LHCN-M2 (cell line): ENCODE measurements at places on chromosomes 1 and 21. TPM values are rescaled to one million over a fixed set of nuclear protein-coding genes. Genes with fewer than 3 reads are reported as not detected.

GRCh38 chr1:83860490-83861221, 138.3 kb downstream of the TTLL7 start:
- DNase-seq, result peak; percentile 8

DNA sequence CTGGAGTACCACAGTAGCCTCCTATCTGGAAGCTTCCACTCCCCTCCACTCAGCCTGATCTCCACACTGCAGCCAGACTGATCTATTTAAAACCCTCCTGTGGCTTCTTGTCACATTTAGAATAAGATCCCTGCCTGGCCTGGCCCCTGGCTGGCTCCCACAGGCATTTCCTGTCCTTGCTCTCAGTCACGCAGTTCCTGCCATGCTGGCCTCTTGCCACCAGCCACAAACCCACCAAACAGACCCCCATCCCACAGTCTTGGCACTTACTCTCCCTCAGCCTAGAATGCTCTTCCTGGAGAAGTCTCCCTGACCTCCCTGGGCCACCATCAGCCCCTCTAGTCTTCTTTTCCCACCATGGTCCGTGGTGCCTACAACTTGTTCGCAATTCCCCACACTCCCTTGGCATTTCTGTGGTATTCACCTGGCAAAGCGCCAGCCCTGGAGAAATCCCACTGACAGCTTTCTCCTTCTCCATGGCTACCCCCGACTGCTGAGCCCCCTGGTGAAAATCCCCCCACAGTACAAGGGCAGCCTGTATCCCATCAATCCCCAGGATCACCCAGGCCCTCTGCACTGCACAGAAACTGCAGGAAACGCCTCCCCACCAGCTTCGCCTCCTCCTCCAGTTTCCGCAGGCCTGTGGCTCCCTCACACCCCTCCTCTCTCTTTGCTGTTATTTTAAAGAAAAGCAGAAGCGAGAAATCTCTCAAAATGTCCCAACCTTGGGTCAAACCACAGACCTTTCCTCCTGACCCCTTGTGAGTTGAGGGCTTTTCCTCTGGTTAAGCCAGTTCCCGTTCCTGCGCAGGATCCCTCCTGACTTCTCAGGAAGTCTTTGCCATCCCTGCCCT, 94.5 kb downstream of the SYT2 start:
- peak; percentile 60 for DNase-seq

- DNase-seq, result no peak
Observed at GRCh38 chr1:189868021-189868420, 609.6 kb downstream of the BRINP3 start.

Gene FCRL2
- total RNA-seq, result not detected in 2 replicates

- no peak for DNase-seq
Observed at GRCh38 chr1:25609921-25610320, 6.7 kb upstream of the MAN1C1 start.

DNA sequence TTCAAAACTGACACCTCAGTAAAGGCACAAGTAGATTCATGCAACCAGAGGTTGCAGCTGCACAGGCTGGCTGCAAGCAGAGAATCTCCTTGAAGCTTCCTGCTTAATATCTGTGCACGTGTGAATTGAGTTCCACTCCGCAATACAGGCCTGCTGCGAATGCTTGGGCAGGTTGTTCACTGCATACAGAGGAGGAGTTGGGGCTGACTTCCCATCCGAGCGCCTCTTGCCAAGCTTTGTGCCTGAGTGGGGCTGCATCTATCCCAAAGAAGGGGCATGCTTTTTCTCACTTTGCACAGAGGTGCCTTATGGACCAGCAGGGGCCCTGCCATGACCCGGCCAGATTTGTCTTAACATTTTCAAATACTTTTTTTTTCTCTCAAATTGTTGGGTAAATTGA, 17.9 kb upstream of the PADI1 start:
- no peak for DNase-seq

- peak; percentile 3 for DNase-seq
Observed at GRCh38 chr21:14120091-14120734, 90.5 kb downstream of the LIPI start.

Gene DCDC2B
- not detected in 2 replicates for total RNA-seq

Gene FALEC
- total RNA-seq, result not detected in 2 replicates

Gene UBL4B
- not detected in 2 replicates for total RNA-seq

DNA sequence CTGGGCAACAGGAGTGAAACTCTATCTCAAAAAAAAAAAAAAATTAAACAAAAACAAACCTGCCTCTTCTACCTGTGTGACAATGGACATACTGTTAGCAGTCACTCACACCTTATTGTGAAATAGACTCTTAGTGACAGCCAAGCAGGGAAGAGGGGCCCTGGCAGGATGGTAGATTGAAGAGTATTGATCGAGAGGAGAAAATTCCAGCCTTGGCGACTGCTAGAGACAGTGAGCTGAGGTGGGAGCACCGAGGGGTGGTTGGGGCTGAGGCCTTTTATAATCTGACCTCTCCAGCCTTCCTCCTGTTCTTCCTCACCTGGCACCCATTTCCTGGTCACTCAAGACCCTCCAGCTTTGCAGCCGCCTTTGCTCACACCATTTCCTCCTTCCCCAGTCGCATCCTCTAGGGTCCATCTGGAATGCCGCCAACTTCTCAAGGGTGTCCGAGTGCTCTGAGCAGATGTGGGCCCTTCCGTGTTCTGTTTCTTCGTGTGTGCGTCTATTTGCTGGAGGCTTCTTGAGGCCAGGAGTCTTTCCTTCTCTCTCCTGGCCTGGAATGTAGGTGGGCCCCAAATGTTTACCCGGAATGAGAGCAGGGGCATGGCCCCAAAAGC, 196.9 kb upstream of the TMEM51 start:
- no peak for DNase-seq

- DNase-seq, result no peak
Observed at GRCh38 chr1:155933591-155934096, 569 bp downstream of the KHDC4 start.

Gene UBE2U
- not detected in 2 replicates for total RNA-seq

DNA sequence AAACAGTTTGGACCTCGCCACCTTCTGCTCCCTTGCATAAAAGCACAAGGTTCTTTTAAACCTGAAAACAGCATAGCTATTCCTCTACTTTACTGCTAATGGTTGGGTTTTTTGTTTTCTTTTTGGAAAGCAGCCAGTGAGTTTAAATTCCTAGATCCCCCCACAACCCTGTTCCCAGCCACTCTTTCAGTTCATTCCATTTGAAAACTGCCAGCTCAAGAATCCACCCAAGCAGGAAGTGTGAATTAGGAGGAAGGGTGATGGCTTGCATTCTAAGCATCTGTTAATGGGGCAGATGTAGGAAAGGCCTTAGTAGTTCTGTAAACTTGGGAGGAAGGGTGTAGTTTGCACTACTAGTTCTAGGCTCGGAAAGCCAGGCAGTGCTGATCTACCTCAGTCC, 172.9 kb upstream of the HOOK1 start:
- no peak for DNase-seq

DNA sequence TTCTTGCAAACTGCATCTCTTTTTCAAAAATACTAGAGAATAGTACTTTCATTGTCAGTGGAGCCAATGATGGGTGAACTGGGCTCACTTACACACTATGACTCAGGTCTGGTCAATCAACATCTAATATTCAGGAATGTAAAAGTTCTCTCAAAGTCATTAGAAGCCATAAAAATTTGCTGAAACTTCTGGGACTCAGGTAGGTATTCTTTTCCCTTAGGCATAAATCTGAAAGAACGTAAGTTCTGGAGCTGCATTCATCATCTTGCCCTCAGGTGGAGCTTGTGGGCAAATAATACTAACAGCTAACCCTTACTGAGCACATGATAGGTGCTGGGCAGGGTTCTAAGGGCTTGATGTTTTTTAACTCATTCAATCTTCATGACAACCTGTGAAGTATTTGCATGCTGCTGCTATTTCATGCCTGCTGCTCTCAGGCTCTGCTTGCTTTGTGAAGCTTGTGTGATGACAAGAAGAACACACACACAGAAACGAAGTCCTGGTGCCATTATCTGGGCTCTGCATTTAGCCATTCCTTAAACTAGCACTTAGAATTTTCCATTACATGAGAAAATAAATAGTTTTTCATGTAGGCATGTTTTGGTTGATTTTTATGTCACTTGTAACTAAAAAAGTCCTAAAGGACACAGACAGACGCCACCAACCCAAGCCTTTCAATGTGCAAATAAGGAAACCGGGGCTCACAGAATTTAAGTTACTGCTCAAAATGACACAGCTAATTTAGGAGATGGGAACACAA, 394.2 kb upstream of the LYPLAL1 start:
- peak; percentile 29 for DNase-seq

DNA sequence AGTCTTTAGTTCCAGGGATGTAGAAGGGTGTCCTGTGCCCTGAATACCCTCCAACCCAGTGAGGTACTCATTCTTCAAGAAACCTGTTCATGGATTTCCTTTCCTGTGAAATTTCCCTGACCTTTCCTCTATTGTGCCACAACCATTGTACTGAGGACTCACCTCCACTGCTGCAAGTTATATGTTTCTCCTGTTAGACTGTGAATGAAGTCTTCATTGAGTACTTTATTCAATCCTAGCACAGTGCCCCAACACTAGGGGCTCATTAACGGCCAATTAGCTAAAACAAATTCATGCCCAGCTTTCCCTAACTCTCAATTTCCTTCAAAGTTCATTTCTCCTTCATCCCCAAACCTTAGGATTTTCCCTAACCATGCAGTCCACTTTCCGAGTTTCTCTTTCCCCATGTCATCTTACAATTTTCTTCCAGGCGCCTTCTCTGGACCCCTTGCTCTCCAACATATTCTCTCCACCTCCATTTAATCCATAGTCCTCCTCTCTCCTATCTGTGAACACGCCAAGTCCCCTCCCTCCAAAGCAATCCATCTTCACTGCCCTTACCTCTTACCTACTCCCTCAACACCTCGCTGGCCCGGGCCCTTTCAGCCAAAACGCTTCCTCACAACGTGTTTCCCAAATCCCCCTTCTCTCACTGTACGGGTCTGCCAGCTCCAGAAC, 1.3 kb downstream of the TRIM33 start:
- no peak for DNase-seq

- DNase-seq, result peak; percentile 23
Observed at GRCh38 chr21:36966821-36967768, 626 bp upstream of the HLCS start.

GRCh38 chr1:186738926-186739325, 58.7 kb upstream of the PTGS2 start:
- no peak for DNase-seq

GRCh38 chr1:244851546-244852231, 12.7 kb downstream of the HNRNPU start:
- no peak for DNase-seq

Gene MAN1A2
- 24.0 and 26.8 TPM in 2 replicates for total RNA-seq

Gene HSPB7
- total RNA-seq, result 3.2 and 3.3 TPM in 2 replicates

GRCh38 chr21:14084701-14085100, 126.1 kb downstream of the LIPI start:
- no peak for DNase-seq

Gene PLEKHN1
- total RNA-seq, result 0.19 and 0.40 TPM in 2 replicates

Gene FCRLB
- 0.64 and 0.75 TPM in 2 replicates for total RNA-seq

GRCh38 chr1:165468253-165468652, 23.3 kb upstream of the RXRG start:
- no peak for DNase-seq
